Activated naive CD4-positive, alpha-beta T cell treated with anti-CD3 and anti-CD28 coated beads, Interleukin-2, amount 50 U/mL, for 72 hours (primary cell): ENCODE measurements at places on chromosomes 2 and 18.

DNA sequence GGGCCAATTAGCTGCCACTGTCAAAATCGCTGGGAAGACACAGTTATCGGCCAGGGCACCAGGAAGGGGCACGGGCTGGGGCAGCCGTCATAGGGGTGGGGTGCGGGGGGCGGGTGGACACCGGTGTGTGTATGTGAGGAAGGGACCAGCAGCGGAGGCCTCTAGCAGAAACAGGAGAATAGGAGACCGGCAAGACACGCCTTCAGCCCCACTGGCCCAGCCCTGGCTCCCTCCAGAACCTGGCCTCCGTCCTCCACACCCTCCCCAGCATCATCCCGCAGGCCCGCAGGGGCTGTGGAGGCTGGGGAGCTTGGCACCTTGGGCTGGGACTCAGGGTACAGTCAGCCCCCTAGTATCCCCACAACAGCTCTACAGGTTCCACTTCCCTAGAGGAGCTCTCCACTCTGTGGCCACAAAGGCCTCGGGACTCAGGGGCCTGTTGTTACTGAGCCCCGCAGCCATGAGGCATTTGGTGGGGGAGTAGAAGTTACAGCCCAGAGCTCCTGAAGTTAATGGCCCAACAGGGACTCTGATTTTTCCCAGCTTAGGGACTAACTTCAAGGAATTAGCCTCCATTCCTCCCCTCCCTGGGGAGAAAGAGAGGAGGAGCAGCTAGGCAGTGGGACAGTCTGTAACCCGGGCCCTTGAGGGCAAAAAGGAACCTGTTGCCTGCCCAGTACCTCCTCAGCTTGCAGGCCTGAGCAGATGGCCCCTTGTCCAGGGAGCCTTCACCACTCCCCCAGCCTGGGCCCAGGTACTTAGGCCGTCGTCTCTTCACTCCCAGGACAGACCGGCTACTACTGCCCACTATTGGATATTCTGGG lies 19.9 kb downstream of the SH2D6 start:
- DNase-seq: no peak

DNA sequence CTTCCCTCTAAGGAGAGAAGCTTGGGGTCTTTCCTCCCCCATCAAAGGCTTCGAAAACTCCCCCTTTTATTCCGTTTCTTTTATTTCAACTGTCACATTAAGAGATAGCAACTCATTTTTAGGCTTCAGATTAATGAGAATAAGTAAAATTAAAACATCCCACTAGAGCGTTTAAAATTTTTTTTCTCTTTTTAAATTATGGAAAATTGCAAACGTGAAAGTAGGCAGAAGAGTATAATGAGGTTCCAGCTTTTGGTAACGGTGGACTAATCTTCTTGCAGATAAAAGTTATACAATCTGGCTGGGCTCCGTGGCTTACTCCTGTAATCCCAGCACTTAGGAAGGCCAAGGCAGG lies 21.9 kb upstream of the RMP24 start:
- DNase-seq: no peak

GRCh38 chr18:42683094-42683493 lies 432.4 kb downstream of the RIT2 start:
- no peak for DNase-seq

DNA sequence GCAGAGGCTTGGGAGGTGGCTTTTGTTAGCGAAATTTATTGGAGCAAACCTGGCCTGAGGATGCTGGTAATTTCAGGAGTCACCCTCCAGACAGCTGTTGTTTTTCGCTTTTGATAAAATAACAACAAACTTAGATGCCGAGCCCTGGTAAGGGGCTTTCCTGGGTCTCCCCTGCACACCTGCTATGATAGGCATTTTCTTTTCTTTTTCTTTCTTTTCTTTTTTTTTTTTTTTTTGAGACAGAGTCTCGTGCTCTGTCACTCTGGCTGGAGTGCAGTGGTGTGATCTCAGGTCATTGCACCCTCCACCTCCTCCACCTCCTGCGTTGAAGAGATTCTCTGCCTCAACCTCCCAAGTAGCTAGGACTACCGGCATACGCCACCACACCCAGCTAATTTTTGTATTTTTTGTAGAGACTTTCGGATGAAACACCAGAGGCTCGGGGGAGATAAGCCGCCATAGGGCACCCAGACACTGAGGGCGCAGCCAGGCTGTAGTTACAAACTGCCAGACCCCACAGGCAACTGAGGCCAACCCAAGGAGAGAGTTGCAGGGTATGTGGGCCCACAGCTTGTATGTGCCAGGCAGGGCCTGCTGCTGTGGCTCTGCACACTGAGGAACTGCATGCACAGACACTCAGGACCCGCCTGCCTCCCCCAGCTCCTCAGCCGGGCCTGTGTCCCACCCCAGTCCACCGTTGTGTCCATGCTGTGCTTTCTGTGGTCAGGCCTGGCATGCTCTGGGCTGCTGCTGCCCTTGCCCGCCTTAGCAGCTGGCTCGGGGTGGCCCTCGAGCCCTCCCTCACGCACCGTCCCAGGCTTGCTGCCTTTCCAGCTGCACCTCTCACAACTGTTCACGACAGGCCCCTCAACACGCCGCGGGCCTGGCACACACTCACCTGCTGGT lies 3.9 kb downstream of the GYPC start:
- DNase-seq: no peak

- DNase-seq: no peak
Observed at GRCh38 chr2:14363137-14363536, 269.4 kb upstream of the LRATD1 start.

DNA sequence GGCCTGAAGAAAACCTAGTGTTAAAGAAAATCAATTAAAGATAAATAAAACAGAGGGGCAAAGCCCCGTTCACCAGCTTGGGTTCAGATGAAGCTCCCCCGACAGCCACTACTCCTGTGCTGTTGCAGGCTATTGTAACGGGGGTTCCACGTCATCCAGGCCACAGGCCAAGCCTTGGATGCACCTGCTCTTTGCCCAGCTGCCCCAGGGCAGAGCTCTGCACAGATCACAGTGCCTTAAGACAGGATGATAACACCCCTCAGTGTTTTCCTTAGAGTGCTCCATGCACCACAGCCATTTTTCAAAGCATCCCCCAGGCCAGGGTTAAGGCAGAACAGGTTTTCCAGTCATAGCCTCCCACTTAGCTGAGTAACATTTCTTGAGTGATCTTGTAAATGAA lies 32.0 kb downstream of the FASTKD2 start:
- no peak for DNase-seq

DNA sequence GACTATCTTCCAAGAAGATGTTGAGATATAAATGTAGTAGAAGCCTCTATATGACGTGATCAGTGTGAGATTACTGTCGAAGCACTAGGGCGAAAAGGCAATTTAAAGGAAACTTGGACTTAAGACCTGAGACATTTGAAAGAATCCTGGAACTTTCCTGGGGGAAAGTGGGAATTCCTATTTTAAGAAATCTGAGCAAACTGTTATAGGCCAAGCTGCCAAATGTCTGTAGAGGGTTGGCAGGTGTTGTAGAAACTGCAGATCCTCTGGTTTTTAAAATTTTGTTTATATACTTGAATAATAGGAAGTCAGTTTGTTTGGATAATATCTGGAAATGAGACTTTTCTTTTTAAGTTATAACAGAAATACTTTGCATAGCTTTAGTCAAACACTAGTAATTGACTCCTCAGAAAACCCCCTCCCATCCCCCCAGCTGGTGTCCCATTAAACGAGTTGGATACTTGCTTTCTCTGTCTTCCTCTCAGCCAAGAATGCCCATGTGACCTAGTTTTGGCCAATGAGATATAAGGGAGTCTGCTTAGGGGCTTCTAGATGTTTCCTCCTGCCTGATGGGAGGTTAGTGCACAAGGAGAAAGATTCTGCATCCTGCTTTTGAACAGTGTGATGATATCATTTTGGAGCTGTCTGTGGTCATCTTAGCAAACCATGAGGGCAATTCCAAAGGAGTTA lies 61.2 kb downstream of the MOGAT1 start:
- no peak for DNase-seq

- peak; percentile 36 for DNase-seq
Observed at GRCh38 chr2:26786207-26787028, 562 bp downstream of the CENPA start.

DNA sequence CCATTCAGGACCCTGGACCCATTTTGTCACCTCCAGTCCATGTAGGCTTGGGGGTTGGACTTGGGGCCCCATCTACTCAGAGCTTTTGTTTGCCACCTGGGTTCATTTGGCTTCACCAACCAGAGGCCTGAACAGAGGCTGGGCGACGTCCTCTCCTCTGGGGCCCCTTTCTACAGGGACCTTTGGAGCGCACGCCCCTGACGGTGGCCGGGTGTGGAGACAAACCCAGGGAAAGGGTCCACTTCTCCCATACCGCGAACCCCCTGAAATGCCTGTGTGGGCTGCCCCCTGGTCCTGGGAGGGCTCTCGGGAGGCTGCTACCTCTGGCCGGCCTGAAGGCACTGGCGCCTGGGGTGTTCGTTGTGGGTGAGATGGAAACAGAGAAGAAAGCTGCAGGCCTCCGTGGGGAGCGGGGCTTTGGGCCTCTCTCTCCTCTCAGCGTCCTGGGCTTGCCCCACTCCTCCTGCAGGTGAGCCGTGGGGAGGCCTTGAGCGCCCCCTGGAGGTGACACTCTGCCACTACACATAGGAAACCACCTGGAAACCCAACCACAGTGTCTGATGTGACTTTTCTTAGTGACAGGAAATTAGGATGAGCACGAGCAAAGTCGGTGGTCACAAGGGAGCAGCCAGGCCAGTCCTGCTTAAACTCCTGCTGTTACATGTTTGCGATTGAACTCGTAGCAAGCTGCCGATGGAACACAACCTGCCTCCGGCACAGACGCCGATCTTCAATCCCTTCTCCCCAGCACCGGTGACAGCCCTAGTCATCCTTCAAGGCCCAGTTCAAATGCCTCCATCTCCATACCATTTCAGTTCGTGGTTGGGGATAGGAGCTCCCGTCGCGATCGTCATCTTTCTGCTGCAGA lies 12.0 kb upstream of the NTSR2 start:
- peak; percentile 76 for DNase-seq
